Stimulated activated CD4-positive, alpha-beta T cell treated with anti-CD3 and anti-CD28 coated beads, Interleukin-15, amount 100 ng/mL, for 1 hour (primary cell): ENCODE measurements at places on chromosomes 12 and 14.

- no peak for DNase-seq
Observed at GRCh38 chr12:12404297-12404696, 47.4 kb downstream of the BORCS5 start.

DNA sequence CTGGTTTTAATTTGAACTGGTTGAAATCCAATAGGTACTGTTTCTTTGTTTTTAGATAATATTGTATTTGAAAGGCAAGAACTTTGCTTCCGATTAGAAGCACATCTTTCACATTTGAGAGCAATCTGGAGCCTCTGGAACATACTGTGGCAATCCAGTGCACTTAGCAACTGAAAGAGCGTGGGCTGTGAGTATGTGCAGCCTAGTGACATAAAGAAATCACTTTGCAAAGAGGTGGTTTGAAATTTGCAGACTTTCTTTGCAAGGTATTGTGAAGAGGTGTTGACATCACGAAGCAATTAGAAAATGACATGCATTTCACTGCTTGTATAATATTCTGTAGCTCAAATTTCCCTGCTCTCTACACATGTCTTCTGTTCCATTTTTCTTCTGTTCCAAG lies 23.5 kb upstream of the CFAP54 start:
- DNase-seq, result no peak

- DNase-seq, result no peak
Observed at GRCh38 chr12:123037791-123038190, 57.3 kb downstream of the ARL6IP4 start.

DNA sequence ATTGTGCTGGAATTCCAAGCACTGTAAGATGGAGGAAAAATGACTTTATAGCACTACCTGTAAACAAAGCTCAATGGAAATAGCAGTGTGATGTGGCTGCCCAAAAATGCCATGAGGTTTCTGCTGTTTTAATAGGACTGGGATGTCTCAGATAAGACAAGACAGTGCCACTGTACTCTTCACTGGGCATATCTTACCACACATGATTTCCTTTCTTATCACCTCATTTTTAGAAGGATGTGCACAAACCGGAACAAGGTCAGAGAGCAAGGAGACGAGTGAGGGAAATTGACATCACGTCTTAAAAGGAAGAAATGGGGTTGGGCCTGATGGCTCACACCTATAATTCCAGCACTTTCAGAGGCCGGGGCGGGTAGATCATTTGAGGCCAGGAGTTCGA lies 38.4 kb upstream of the FGD4 start:
- DNase-seq, result no peak

DNA sequence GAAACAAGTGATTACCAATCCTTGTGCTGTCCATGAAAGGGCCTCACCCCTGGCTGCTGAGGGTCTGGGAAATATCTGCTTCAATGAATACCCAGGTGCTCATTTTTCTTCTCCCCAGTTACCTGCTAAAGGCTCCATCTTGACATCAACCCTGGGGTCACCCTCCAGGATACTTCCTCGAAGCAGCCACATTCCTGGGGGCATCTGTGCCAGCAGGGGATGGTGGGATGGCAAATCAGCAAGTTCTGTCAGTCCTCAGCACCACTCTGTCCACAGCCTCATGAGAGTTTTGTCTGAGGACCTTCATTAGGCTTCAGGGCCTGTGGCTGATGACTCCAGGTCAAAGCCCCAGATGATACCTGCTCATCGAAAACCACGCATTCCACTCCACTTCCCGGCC lies 124.8 kb downstream of the ZFP36L1 start:
- no peak for DNase-seq

GRCh38 chr14:21037156-21037555 lies 2.5 kb upstream of the RNASE13 start:
- no peak for DNase-seq

DNA sequence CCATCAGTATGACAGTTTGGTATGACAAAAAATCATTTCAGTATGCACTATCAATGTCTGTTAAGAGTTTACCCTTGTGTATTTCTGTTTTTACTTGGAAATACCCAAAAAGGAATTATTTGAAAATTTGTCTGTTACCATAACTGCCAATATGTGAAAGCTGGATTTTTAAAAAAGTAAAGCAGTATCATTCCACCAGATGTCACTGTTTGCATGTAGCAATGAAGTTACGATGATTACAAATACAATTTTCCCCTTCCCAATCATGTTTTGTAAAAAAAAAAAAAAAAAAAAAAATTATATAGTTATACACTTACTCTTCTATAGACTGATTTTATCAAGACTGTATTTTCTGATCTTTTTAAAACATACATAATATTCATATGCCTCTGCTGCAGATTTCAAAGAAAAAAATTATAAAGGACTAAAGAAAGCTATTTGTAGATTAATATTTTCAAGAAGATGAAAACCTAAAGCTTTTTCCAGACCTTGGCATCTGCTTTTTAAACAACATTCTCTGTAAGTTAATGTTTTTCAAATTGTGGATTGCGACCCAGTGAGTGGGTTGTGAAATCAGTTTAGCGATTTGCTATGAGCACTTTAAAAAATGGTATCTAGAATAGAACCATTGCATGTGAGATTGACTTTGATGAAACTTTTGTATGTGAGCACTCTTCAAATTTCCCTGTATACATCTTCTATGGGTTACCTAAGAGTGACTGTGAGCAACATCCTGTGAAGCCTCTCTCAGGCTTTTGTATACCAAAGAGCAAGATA lies 114.2 kb downstream of the TTC6 start:
- no peak for DNase-seq

DNA sequence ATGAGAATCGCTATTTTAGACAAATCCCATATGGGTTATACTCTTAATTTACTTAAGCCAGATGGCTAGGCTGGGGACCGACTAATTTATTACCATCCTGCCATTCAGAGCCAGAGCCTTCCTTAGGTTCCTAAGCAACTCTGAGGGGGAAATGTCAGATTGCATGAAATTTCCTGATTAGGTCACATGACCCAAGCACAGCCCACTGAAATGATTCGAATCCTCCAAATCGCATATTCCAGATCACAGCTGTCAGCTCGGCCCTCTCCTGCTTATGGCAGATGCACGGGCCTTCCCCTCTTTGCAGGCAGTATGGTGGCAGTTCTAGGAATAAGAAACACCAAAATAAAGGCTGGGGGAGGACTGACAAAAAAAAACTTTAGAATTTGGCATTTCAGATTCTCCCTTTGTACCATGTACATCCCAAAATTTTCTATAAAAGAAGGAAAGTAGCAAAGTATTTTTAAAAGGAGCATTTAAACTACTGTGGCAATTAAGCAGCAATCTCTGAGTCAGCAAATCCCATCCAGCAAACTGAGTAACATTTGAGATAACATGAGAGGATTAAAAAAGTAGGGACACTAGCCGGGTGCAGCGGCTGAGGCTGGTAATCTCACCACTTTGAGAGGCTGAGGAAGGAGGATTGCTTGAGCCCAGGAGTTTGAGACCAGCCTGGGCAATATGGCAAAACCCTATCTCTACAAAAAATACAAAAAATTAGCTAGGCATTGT lies 30.5 kb upstream of the NUDT4 start:
- no peak for DNase-seq

DNA sequence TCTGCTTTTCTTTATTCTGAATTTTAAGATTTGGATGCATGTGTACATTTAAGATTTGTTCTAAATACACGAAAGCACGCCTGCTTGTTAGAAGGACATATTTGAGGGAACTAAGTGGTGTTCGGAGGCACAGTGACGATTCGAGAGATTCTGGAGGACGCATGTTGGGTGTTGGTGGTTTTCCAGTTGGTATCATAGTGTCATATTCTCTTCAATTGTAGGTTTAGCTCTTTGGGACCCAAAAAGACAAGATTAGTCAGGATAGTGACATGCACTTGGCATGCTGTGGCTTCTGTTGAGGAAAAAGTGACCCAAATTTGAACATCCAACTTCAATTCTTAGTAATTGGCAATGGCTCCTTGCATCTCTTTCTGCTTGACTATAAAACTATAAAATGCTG lies 30.1 kb downstream of the PRKCH start:
- no peak for DNase-seq

GRCh38 chr14:50967103-50967502 lies 22.8 kb upstream of the PYGL start:
- no peak for DNase-seq

- DNase-seq, result no peak
Observed at GRCh38 chr14:34111953-34112352, 161.1 kb upstream of the EGLN3 start.

DNA sequence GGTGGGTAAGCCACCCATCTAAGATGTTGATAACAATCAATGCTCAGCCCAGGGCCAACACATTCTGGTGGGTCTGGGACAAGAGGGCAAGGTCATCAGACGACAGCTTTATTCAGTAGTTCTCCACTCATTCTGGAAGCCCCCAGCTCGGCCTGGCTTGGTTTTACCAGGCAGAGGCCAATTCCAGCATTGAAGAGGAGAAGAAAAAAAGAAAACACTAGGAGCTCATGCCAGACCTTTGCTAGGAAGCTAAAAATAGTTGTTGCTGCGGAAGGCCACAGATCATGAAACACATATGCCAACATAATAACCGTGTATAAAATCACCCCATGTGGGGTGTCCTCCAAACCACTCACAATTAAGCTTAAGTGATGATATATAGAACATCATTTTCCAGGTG lies 44.4 kb downstream of the CCDC60 start:
- DNase-seq, result no peak
